ENCODE measurements at places on chromosomes 5 and 9.

DNA sequence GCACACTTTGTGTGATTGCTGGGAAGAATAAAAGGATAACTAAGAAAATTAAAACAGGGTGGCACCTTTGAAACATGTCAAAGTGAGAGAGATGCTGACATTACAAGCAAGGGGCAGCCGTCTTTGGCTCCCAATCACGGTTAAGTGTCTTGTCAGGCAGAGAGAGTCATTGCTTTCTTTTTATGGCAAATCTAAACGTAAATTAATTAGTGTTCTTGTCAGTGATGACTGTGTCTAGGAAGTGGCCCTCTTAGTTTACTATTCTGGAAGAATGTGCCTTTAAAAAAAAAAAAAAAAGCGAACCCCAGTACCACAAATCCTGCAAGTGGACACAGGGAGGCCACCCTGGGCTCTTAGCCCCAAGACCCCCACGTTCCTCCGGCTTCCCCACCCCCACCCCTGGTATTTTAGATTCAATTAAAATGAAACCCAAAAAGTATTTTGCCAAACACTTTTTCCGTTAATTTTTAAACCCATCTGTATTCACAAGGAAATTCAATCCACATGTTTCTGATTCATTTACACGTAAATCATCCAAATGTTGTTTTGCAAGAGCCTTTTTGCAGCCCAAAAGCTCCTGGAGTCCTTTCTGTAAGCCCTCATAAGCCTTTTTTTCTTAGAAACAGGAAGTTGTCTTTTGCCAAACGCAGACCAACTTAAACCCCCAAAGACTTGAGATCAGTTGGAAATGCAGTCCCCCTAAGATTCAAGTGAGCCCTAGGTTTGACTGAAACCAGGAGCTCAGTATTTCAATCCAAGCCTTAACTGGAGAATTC is 399.3 kb downstream of the EBF1 start:
- DNase-seq = no peak

DNA sequence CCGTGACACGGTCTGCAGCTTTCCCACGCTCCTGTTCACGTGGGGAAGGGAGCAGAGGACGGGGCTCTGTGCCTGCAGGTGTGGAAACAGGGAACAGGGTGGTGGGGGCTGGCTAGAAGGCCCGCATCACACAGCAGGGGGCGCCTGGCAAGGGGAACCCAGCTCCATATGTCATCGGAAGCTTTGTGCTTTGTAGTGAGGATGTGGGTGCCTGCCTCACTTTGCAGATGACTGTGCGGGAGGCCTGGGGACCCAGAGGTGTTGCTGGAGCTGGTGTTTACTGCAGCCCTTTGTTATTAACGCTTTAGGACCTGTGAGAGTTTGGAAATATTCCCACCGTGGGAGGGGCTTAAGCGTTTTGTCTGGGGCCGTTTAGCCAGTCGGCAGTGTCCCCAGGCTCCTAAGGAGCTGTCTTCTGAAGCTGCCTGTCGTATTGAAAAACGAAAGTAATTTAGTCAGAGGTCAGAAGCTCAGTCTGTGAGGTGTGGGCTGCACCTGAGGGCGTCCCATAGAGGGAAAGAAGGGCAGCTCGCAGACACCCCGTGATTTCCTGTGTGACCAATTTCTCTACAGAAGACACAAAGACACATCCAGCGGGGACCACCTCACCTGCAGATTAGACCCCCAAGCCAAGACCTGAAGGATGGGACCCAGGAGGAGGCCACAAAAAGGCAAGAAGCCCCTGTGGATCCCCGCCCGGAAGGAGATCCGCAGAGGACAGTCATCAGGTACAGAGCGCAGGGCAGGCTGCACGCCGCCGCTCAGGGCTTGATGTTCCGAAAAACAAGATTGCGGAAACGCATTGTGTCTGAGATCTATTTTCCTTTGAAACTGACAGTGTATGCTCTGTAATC is 9.1 kb downstream of the MAN1B1 start:
- no peak for DNase-seq

DNA sequence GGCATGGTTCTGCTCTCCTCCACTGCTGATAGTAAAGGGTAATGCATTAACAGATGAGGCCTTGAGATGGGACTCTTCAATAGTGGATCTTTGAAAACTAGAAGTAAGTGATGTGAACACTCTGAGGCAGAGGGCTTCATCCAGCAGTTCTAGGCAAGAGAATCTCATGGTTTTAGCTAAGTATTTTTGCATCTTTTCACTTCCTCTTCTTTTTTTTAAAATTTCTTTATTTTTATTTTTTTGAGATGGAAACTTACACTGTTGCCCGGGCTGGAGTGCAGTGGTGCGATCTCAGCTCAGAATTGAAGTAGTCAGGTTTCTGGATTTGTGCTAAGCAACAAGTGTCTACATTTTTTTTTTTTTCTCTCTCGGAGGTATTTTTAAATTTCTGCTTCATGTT is 101.9 kb downstream of the MTRR start:
- no peak for DNase-seq

DNA sequence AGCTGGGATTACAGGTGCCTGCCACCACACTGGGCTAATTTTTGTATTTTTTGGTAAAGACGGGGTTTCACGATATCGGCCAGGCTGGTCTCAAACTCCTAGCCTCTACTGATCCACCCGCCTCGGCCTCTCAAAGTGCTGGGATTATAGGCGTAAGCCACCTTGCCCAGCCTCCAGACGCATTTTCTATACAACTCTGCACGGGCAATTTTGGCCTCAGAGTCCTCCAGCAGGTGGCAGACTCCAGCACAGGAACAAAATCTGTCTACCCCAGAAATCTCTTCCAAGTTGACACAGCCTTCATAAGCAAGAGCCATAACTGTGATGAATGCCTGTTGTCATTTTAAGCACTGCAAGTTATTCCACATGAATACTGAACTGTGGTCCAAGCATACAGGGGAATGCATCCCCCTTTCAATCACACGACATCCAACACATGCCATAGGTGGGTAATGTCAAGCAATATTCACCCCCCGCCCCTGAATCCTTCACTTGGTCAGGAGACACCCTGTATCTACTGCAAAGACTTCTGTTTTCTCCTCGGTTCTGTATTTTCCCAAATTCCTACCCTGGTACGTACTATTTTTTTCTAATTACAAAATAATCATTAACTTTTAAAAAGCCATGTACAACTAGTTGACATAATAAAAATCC is 50.8 kb downstream of the ALDH7A1 start:
- DNase-seq = no peak

DNA sequence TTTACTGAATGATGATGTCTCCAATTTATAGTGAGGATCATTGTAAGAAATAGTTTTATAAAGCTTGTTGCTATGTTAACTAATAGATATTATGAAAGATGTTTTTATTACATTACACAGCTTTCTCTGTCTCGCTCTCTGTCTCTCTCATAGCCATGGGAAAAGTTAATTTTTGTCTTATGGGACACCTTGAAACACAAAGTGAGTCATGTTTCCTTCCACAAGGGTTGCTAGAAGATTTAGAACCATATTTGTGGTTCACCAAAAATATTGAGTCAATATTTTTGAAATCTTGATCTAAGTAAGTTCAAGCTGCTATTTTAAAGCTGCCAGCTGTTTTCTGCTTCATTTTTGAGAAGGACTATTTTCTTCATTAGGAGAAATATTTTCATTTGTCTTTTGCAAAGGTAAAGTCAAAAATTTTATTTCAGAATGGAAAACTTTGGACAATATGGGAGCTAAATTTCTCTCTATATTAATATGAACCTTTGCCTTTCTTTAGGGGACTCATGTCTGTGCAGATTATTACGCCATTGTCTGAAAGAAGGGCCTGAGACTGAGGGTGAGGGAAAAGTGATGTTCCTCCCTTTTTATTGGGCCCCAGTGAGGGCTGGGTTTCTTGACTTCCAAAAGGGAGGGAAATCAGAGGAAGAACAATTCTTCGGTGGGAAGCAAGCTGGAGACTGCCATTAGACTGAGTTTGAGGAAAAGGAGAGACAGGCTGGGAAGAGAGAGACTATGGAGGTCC is 87.9 kb upstream of the SLC24A2 start:
- no peak for DNase-seq

GRCh38 chr9:36748322-36748899 is 175.7 kb downstream of the MELK start:
- peak; percentile 46 for DNase-seq

GRCh38 chr9:25678147-25678666 is at the start of gene TUSC1:
TSS of gene TUSC1 (minus strand) at chr9:25678444. CDS start at chr9:25678312, 132 bp downstream.
- peak; percentile 85 for DNase-seq

GRCh38 chr9:108466304-108466703 is 389.5 kb downstream of the ACTL7B start:
- DNase-seq = no peak

GRCh38 chr9:84557751-84558150 is 111.8 kb upstream of the NTRK2 start:
- DNase-seq = no peak

DNA sequence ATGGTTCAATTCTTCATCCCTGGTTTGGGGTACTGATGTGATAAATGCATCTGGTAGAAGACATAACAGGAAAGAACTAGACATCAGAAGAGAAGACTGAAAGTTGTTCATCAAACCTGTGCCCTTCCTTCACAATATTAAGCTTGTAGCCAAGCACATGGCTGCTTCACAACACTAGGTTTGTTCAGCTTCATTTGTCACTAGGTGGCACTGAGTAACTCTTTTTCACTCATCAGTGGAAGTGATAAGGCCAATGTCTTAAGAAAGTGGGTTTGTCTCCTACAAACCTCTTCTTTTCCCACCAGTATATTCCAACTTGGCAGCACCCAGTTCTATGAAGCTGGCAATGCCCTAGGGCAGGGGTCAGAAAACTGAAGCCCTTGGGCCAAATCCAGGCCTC is 26.9 kb downstream of the ZNF484 start:
- no peak for DNase-seq

DNA sequence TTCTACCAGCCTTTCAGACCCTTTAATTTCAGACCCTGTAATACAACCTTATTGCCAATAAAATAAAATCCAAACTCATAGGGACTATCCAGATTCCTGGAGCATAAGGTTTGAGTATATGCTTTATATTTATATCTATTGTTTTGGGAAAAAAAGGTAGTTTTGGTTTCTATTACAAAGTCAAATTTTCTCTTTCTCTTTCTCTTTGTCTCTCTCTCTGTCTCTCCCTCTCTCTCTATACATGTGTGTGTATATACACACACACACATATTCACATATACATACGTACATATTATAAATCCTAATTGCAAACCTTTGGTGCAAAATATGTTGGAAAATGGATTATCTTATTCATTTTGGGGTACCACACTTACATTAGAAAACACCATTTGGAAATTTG is 39.0 kb downstream of the TMEM232 start:
- DNase-seq = no peak

DNA sequence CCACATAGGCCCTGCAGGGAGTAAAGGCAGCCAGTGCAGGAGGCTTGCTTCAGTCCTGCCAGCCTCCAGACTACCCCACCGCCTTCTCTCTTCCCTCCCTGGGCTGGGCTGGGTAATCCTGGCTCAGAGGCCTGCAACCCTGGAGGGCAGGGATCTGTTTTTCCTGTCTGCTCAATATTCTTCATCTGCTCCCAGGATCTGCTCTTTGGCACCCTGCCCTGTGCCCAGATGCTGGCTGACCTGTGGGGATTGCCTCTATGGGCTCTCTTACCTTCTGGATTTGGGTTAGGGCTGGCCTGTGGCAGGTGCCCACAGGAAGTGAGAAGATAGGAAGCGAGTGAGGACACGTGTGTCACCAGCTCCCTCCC is 7.3 kb upstream of the ANGPTL2 start:
- DNase-seq = no peak

- no peak for DNase-seq
Observed at GRCh38 chr9:12658531-12659209, 34.5 kb upstream of the TYRP1 start.

DNA sequence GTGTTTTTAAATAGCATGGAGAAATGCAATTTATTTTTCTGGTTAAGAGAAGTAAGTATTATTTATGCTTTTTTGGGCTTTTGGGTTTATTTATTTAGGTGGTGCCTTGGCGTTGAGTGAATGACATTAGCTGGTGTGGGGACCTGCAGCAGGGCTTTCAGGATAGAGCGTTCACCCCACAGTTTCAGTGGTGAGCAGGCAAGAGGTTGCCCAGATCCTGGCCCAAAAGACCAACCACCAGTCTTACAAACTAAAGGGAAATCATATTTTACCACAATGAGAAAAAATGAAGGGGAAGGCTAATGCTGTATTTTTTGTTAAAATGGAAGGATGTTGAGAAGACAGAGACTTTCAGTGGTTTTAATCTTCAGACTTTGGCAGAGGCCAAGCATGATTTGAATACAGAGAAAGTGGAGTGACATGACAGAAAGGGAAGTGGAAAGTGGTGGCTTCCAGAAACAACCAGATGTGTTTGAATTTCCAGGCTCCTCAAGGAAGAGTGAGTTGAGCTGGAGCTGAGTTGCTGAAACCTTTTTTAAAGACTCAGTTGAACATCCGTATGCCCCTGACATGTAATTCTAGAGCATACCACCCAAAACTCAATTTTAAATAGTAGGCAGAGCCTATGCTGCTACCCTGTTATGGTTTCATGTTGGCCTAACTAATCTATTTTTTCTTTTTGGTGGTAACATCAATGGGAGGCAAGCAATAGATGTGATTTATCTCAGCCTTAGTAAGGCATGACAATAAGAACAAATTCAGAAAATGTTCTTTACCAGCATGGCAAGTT is 94.8 kb downstream of the AOPEP start:
- DNase-seq = no peak

DNA sequence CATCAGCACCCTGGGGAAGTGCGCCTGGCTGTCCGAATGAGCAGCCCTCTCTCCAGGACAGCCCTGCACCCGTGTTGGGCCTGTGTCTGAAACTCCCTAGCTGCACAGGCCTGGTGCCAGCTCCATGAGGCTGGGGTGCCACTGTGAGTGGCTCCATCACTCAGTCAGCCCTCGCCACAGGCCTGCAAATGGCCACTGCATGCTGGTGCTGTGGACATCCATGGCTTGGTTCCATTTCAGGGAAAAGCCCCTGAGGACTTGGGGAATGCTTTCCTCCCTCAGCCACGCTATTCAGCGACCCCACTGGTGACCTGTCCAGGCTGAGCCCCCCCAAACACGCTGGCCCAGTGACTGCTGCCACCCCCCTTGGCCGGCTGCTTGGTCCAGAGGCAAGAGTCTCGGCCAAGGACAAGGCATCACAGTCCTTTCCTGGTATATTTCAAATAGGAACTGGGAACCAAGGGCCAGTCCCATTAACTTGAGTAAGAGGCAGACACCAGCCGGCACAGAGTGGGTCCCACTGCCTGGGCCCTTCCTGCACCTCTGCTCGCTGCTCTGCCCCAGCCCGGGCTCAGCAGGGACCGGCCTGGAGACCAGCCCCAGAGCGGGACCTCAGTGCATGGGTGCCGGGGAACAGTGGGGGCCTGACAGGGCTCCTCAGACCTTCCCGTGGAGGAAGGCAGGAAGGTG is 181.3 kb downstream of the AUH start:
- DNase-seq = no peak

GRCh38 chr5:39203951-39204350 is 15.4 kb downstream of the FYB1 start:
- DNase-seq = no peak

Measured in astrocyte of the spinal cord (primary cell).